NCI-H526 (cell line): ENCODE measurements at places on chromosomes 7 and 10.

GRCh38 chr10:21292763-21293517 lies 232.5 kb downstream of the SKIDA1 start:
- no peak for DNase-seq

- DNase-seq: peak; percentile 14
Measured at GRCh38 chr7:78014401-78014800, 215.8 kb downstream of the PHTF2 start.

- no peak for DNase-seq
Measured at GRCh38 chr7:127930341-127931328, 100.6 kb downstream of the LRRC4 start.

DNA sequence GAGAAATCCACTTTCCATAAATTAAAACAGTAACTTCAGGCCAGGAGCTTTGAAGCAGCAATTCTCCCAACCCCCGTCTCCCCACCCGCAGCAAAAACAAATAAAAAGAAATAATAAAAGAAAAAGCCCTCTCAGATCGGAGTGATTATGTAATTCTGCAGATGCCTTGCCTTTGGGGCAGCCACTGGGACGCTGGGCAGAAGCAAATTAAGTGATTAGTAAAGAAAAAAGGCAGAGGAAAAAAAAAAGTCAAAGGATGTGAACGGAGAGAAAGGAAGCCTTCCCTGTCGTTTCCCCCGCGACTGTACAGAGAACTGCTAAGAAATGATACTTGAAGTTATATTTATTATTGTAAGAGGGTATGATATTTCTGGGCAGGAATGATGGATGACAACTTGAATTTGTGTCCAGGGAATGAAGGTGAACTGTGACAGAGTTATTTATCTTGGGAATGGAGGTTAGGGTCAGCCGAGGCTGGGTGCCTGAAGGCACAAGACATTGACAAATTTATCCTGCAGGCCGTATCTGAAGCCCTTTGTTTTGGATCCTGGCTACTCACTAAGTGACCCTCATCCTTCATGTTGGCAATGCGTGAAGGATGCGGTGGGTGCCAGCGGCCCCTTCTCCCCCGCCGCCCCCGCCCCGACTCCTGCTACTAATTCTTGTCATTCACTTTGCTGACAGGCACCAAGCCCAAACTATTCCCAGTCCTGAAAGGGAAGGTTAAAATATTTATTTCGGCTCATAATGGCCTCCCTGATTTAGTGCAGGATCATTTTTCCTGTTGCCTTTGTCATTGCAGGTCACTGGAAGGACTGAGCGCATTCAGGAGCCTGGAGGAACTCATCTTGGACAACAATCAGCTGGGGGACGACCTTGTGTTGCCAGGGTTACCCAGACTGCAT lies 604.0 kb downstream of the LRMDA start:
- DNase-seq: no peak

DNA sequence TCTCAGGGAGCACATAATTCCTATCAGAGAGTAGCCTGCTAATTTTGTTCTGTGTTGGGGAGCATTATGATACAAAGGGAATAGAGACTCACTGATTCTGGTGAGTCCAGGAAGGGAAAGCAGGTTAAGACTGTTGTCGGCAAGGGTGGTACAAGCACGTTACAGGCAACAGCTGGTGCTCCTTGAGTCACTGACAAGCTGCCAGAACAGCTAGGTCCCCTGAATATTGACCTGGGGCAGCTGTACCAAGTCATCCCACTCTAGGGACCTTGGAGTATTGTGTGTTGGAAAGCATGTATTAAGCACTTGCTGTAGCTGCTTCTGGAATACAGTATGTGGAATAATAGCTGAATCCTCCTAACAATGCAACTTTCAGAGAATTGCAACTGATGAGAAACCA lies 37.0 kb upstream of the GLCCI1 start:
- no peak for DNase-seq

DNA sequence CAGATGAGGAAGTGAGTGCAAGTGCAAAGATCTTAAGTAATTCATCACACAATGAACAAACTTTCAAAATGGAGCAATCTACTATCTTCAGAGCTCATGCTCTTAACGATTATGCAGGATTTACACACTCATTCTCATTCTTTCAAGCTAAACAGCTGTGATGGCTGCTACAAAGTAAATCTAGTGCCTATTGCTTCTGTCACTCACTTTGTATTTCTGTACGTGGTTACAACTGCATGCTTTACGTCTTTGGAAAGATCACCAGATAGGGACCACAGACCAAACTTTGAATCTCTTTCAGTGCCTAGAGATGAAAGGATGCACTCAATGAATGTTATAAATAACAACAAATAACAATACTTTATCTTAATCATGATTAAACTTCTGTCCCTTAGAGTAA lies 194.6 kb downstream of the MAGI2 start:
- no peak for DNase-seq

- no peak for DNase-seq
Measured at GRCh38 chr10:65395631-65396030, 1530.2 kb upstream of the LRRTM3 start.

DNA sequence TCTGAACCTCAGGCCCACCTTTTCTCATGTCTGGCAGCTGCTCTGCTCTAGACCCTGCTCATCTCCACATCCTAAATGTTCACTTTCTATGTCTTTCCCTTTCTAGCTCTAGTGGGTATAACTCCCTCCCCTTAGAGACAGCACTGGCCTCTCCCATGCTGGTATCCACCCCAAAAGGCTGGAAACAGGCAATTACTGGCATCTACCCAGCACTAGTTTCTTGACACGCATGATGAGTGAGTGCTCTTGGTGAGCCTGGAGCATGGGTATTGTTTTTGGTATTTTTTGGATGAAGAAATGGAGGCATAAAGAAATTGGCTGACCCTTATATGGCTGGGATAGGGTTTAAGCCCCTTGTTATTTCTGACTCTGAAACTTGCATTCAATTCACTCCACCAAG lies 156.0 kb downstream of the EGFR start:
- DNase-seq: no peak

DNA sequence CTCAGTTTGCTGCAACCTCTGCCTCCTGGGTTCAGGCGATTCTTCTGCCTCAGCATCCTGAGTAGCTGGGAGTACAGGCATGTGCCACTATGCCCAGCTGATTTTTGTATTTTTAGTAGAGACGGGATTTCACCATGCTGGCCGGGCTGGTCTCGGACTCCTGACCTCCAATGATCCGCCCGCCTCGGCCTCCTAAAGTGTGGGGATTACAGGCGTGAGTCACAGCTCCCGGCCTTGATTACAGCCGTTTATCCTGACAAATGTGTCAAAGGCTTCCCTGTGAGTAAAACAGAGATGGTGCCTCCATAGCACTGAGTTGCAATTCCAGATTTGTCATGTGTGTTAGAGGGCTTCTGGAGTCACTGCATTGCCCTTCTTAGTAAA lies 273.7 kb downstream of the CCDC3 start:
- no peak for DNase-seq

DNA sequence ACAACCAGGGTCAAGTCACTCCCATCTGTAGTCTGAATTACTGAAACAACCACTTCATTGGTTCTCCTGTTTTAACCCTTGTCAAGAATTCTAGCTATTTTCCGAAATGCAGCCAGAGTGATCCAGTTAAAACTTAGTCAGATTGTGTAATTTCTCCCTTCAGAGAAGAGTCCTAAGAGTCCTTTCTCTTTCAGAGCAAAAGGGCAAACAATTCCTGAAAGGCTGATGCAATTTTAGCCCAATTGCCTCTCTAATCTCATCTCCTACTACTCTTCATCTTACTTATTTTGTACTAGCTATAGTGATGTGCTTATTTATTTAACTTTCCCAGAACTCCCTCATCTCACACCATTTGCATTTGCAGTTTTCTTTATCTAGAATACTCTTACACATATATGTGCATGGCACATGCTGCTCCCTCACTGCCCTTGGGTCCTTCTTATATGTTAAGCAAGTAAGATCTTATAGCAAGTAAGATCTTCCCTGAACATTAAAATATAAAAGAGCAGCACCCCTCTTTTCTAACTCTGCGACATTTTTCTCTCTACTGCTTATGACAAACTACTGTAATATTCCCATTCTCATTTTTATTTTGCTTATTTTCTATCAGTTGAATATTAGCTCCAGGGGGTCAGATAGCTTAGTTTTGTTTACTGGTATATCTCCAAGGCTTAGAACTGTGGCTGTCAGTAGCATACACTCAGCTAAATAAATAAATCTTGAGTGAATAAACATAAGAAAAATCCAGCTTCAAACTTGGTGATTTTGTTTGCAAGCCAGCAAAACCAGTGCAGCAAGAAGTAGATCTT lies 44.6 kb downstream of the HGF start:
- no peak for DNase-seq

- DNase-seq: no peak
Measured at GRCh38 chr7:44568771-44569560, 4.7 kb downstream of the DDX56 start.

GRCh38 chr10:69220507-69220906 lies 375 bp downstream of the HKDC1 start:
- no peak for DNase-seq

DNA sequence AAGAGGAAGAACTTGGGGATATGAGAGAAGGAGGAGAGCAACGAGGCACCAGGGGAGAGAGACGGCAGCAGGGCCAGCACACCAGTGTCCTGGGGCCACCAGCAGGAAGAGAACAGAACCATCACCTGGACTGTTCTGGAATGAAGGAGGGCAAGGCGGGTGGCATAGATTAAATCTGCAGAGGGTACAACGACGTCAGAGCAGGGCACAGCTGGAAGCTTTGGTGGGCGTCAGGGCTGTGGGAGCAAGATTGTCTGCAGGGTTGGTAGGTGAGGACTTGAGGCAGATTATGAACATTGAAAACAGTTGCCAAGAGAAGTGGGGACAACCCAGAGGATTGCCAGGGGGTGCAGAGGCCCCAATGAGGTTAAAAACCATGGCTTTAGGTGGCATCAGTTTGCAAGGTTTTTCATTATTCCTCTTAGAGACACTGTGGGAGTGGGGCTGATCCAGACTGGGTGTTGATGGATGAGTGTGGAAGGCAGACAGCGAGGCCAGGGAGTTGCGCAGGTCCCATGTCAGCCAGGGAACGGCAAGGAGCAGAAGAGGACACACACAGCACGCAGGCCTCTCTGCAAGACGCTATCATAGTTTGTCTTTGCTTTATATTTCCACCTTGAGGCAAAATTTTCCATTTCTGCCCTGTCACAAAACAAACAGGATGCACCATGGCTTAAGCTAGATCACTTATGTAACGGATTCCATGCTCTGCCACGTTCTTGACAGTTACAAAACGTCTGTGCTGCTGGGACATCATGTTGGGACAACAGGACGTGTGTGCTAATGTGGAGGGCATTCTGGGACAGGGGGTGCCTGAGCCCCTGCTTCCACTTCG lies 52.5 kb upstream of the LEP start:
- no peak for DNase-seq

DNA sequence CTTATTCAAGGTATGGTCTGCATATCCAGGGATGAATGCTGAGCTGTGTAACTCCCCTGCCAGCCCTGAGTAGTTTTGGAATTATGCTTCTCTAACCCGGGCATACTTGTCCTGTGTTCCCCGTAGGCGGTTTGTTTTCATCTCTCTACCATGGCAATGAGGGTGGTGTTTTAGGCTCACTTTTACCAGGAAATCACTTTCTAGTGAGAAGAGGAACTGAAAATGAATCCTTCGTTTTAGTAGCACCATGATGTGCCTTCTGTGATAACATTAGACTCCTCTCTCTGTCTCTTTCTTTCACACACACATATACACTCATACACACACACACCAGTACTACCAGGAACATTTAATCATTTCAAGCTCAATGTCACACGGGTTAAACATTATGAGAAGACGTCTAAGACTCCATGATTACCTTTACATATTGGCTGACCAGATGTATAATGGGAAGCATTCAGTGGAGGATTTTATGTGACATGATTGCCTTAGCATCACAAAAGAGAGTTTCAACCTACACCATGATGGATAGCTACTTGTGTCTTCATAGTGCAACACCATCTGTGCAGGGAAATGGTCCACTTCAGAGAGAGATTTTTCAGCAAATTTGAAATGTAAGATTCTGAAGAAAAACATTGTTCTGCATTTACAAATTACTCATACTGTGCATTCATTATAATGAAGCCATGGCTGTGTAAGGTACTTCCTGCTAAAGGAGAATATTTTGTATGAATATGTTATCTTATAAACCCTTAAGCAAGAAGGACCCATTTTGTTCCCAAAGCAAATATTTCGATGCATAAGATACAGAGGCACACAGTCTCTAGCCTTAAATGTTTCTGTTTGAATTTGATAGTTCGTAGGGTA lies 31.0 kb upstream of the PFKP start:
- no peak for DNase-seq

- DNase-seq: peak; percentile 86
Measured at GRCh38 chr7:133853706-133854276, 273.3 kb upstream of the LRGUK start.

DNA sequence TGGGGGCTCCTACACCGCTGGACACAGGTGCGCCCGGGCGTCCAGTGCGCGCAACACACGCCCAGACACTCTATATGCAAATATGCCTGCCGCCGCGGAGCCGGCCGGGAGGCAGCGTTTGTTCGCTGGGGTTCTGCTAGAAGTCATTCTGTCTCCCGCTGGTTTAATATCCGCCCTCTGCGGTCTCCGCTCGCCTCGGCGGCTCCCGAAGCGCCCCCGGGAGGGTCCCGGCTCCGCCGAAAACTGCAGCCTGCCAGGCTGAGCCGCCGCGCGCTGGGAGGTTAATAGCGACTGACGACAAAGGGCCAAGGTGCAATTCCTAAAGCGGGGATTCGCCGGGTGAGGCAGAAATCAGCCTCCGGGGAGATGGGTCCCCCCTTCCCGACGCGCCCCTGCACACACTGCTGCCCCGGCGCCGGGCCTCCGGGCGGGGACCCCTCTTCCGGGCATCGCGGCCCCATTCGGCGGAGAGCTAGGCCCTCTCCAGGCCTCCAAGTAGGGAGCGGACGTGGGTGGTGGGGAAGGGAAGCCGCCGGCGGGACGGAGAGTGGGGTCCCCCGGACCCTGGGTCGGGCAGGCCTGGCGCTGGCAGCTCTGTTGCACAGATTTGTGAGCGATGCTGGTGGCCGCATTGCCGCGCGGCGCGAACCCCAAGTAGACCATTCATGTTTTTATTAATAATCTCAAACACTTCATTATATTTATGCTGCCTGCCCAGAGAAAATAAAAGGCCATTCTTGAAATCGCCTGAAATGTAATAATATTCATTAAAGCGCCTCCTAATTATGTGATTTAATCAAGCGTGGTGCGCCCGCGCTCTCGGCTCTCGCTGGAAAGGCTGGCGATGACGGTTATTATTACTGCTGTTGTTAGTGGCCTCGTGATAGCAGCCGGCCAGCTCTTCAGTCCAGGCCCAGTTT lies 9.1 kb downstream of the EN2 start:
- peak; percentile 93 for DNase-seq

DNA sequence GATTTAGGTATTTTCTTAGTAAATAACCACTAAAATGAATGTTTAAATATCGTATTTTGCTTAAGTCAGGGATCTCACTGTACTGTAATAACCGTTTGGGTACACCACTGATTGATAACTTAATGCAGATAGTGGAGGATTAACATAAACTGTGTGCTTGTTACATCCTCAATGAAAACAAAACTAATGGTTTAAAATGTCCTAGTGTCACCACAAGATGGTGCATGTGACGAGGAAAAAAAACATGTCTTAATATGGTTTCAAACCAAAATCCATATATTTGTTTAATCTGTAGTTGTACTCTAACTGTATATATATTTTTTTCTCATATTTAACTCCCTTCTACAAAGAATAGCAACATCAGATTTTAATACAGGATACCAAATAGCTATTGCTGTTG lies 19.2 kb downstream of the ARMC10 start:
- DNase-seq: no peak

- DNase-seq: peak; percentile 68
Measured at GRCh38 chr10:70461397-70462348, 16.9 kb upstream of the PALD1 start.

- no peak for DNase-seq
Measured at GRCh38 chr7:48411619-48412018, 240.4 kb downstream of the ABCA13 start.

- DNase-seq: no peak
Measured at GRCh38 chr7:48376263-48376662, 205.0 kb downstream of the ABCA13 start.
